ENCODE measurements at places on chromosomes 11 and 22. TPM values are rescaled to one million over a fixed set of nuclear protein-coding genes. Genes with fewer than 3 reads are reported as not detected.
A peak's percentile ranks its signal among the peaks of the same experiment; 100 is the strongest.

GRIK4 gene
- total RNA-seq = not detected

OR2AT4 gene
- total RNA-seq = 0.07 TPM

FRMD8 gene
- total RNA-seq = 32.1 TPM

ETS1 gene
- 78.8 TPM for total RNA-seq

OTOG gene
- total RNA-seq = not detected

DSCAML1 gene
- total RNA-seq = not detected

OR51B4 gene
- 21.5 TPM for total RNA-seq

MS4A3 gene
- not detected for total RNA-seq

E2F8 gene
- total RNA-seq = 2.7 TPM

CASP5 gene
- not detected for total RNA-seq

SCGB1C1 gene
- not detected for total RNA-seq

GRCh38 chr11:15228331-15228849, 113.7 kb downstream of the INSC start:
- no peak for DNase-seq

DNA sequence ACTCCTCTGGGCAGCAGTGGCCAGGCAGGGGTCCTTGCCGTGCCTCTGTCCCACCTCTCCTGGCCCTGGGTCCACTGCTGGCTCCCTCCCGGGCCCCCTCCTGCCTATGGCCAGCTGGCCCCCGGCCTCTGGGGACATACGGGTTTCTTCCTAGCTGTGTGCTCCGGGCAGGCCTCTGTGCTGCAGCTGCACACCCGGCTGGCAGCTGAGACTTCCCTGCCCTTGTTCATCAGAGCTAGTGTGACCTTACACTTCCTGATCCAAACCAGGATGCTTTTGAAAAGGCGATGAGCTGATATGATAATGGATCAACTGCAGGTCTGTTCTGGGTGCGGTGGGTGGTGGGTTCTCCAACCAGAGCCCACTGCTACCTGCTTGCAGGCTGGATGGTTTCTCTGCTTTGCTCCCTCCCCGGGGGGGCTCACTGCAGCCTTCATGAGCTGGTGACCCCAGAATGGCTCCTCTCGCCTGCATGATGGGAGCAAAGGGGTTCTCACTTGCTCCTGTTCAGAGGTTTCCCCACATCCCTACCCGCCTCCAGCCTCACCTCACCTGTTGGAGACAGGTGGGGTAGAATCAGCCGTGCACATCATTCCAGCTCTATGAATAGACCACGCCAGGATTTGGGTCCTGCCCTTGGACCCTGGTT, 13.3 kb downstream of the B3GAT1 start:
- DNase-seq = no peak

DNA sequence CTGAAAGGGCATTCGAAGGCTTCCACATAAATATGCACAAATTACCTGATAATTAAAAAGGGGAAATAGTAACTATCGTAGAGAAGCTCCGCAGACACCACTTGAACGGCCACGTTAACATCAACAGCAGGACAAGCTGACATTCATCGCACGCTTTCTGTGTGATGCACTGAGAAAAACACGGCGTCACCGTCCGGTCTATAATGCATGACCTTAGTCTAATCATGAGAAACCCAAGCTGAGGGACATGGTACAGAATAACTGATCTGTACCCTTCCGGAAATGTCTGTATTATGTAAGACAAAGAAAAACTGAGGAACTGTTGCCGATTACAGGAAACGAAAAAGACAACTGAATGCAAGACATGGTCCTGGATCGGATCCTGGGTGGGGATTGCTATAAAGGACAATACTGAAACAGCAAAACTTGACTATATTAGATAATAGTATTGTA, 678 bp upstream of the RANGAP1 start:
- no peak for DNase-seq

- DNase-seq = no peak
Measured at GRCh38 chr22:20748082-20748481, 25.8 kb upstream of the SERPIND1 start.

GRCh38 chr11:59754494-59754858, 700 bp upstream of the STX3 start:
- no peak for DNase-seq

DNA sequence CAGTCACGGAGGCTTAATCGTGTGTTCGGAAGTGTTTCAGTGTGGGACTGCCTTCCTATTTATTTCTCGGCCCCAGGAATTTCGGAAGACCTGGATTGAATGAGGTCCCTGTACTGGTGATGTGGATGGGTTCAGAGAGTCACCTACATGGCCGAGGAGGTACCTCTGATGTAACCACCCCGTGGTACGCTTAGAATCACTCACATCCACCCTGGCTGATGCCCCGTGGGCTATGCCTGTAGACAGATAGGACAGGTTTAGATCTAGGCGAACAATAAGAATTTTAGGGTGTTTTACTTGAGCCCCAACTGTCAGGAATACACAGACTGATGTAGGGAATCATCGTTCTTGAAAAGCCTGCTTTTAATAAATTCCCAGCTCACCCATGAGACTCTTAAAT, 2.0 kb downstream of the MPPED1 start:
- DNase-seq = no peak

- no peak for DNase-seq
Measured at GRCh38 chr11:126105022-126105747, 42.5 kb upstream of the CDON start.

- DNase-seq = no peak
Measured at GRCh38 chr11:35245056-35245455, 106.1 kb downstream of the CD44 start.

DNA sequence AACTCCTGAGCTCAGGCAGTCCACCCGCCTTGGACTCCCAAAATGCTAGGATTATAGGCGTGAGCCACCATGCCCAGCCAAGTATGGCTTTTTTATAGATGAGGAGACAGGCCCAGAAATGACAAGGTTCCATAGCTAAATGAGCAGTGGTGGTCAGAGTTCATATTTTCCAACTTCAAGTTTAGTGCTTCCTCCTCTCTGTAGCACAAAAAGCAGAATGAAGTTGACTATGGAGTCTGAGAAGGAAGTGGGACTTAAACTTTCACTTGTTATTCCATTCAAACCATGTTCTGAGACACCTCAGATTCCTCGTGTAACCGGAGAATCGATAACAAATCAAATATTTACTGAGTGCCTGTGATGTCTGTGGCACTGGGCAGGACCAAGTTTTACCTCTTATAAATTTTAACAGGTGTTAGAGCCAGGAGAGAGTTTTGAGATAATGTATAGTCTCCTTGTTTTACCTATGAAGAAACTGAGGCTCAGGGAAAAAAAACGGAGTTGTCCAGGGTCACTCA, 3.0 kb downstream of the LIMK2 start:
- DNase-seq = no peak

DNA sequence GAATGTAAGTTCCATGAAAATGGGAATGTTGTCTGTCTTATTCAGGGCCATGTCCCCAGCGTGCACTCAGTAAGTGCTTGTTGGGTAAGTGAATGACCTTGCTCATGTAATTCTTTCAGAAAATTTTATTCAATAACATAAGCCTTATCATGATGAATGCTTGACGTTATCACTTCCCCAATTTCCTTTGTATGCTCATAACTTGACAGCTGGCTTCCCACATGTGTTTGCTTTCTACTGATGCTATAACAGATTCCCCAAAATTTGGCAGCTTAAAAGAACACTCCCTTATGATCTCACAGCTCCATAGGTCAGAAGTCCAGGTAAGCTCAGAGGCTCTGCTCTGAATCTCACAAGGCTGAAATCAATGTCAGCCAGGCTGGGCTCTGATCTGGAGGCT, 155.8 kb upstream of the POU2AF2 start:
- DNase-seq = no peak

GRCh38 chr11:102108734-102109440, 1.4 kb upstream of the YAP1 start:
- peak; percentile 8 for DNase-seq

DNA sequence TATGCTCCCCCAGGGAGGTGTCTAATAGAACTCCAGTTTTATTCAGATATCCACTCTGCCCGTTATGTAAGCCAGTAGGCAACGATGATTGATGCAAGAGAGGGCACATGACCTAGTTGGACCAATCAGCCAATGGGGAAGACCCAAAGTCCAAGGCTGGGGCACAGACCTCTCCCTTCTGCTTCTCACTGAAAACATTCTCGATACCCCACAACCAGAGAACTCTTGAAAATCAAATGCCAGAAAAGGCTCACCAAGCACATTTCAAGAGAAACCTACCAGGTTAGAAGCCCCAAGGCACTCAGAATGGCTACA, 7.4 kb downstream of the HIRA start:
- no peak for DNase-seq

GRCh38 chr11:112631333-112631732, 329.9 kb upstream of the NCAM1 start:
- DNase-seq = no peak

GRCh38 chr11:128896356-128896755, 5.2 kb downstream of the KCNJ5 start:
- no peak for DNase-seq

GRCh38 chr22:29661336-29661735, 57.9 kb downstream of the NF2 start:
- peak; percentile 31 for DNase-seq

- no peak for DNase-seq
Measured at GRCh38 chr22:33952776-33953175, 32.5 kb upstream of the LARGE1 start.

- DNase-seq = no peak
Measured at GRCh38 chr11:118202599-118203422, 22.0 kb downstream of the JAML start.

DNA sequence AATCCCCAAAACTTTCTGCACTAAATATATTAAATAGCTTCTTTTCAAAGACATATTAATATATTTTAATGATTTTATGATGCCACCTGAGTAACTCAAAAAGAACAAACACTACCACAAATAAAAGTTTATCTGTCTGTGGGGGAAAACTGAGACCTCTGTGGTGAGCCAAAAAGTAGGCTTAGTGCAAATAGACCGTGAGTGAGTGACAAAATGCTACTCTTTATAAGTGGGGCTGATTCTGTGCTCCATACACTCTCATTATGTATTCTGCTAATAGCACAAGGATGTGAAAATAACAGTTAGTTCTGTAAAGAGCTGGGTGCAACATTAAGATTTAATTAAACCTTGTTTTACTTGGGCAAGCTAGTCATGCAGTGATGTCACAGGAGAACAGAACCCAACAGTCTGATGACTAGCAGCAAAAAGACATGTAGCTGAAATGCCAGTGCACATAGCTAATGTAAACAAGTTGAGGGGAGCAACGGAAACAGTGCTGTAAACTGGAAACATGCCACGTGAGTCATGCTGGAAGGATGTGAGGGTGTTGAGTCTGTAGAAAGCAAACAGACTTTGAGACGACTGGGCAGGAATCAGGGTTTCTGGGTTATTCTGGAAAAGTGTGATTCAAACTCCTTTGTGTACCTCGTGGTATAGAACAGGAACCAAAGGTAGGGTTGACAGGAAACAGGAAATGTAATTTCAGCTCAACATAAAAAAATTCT, 1130.4 kb downstream of the LRRC4C start:
- peak; percentile 99 for DNase-seq

DNA sequence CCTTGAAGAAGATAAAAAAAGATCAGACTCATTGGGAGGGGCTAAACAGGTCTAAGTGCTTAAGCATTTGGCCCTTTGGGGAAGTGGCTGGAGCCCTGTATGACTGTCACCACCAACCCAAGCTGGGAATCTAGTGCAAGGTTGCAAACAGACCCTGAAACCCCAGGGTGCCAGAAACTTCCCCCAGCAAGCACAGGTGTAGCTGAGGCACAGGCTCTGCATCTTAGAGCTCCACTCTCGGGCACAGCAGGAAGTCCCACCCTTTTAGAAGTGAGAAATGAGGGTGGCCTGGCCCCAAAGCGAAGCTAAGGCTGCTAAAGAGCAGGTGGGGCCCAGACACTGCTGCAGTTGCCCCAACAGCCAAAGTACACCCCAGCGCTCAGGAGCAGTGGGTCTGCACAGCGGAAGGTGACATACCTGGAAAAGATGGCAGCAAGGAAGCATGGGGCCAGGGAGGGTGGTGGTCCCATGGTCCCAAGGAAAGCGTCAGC, 5.8 kb upstream of the KDM2A start:
- DNase-seq = no peak

DNA sequence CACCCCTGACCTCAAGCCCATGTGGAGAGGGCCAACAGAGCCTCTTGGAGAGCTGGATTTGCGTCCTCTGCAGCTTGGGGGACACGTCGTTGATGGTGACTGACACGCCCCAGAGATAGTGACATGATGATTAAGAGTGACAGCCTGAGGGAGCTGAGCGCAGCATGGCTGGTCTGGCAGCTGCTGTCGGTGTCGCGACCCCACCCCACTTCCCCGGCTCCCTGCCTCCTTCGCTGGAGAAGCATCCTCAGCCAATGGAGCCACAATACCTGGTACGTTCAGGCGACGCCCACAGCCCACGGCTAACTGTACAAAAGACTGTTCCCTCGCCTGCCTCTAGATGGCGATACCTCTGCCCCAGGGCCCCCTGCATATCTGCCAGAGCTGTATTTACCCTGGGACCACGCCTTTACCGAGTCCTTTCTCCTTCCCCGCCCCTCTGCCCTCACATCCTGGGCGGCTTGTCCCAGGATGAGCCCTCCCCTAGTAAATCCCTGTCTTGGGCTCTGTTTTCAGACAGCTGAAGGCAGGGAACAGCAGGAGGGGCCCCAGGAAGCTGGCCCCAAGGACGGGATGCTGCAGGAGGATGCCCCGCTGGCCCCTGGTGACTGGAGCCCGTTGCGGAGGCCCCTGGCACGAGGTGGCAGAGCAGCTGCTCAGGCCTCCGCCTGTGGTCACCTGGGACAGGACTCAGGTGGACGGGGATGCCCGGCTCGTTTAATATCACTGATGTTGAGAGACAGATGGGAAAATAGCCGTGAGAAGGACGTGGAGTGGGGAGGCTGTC, 90.6 kb downstream of the RPS6KA4 start:
- DNase-seq = peak; percentile 55

- DNase-seq = no peak
Measured at GRCh38 chr11:116172851-116173250, 599.9 kb downstream of the BUD13 start.

DNA sequence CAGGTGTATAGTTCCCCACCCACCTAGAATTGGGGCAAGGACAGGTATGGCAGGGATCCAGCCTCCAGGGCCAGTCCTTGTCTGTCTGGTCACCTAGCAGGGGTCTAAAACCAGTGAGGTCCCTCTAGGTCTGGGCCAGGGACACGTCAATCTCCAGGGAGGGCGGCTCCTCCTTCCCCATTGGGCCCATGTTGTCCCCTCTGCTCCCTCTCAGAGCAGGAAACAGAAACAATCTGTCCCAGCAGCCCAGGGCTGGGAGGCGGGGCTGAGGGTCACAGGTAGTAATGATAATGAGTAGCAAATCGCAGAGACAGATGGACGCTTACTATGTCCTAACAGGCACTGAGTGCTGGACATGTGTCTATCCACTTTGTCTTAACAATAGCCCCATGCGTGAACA, 22.8 kb upstream of the SYT7 start:
- DNase-seq = no peak

- DNase-seq = no peak
Measured at GRCh38 chr11:62241095-62241494, 944 bp upstream of the SCGB1D2 start.
